ENCODE measurements at places on chromosomes 1 and 21.
A peak's percentile ranks its signal among the peaks of the same experiment; 100 is the strongest.

DNA sequence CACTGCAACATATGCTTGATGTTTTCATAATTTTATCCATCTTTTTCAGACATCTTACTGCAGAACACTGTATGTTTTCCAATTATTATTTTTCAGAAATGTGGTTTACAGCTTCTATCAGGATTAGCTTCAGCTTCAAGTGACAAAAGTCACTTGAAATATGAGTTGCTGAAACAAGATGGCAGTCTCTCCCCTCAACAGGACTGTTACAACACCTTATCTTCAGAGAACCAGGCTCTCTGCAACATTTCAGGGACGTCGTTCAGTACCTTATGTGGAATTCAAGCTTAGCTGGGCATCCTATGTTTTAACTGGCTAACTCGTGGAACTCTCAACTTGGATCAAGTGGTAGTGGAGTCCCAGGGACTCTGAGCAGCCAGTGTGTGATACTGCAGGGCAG lies 2.0 kb upstream of the UBE2G2 start:
- no peak for DNase-seq

DNA sequence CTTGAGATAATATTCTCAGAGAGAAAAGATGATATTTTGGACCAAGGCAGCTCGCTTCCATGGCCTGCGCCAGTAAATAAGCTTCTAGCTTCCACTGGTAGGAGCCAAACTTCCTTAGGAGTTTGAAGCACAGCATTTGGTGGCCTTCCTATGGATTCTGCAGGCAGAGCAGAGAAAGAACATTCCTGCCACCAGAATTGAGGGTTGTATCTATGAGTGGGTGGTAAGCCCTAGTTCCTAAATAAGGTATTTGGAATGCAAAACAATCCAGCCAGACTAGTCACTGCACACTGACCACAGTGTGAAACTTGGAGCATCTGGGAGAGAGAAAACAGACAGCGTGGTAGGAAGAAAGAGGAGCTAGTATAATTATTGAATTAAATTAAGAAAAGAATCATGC lies 54.1 kb upstream of the BCAR3 start:
- DNase-seq = no peak

- DNase-seq = peak; percentile 58
These were observed 3.1 kb upstream of the SELENON start for GRCh38 chr1:25796811-25797458.

- peak; percentile 12 for DNase-seq
These were observed 648 bp upstream of the ADAR start for GRCh38 chr1:154608397-154609270.

GRCh38 chr1:193763266-193763665 lies 576.9 kb upstream of the B3GALT2 start:
- DNase-seq = no peak

GRCh38 chr1:208511242-208511860 lies 267.2 kb upstream of the PLXNA2 start:
- no peak for DNase-seq

GRCh38 chr1:222266223-222267196 lies 281.4 kb downstream of the HHIPL2 start:
- DNase-seq = no peak

DNA sequence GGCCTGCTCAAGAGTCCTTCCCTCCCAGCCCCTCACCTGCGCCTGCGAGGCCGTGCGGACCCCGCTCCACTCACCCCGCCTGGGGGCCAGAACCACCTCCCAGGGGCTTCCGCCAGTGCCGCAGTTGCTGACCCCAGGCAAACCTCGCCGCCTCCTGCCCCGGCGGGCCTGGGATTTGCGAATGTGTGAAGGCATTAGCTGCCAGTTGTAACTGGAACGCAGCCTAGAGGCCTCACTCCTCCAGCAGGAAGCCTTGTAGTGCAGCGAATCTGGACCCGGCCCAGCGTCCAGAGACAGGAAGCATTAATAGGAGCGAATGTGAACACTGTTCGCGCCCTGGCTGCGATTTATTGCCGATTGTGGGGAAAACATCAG lies 140.9 kb upstream of the ARHGEF16 start:
- no peak for DNase-seq

DNA sequence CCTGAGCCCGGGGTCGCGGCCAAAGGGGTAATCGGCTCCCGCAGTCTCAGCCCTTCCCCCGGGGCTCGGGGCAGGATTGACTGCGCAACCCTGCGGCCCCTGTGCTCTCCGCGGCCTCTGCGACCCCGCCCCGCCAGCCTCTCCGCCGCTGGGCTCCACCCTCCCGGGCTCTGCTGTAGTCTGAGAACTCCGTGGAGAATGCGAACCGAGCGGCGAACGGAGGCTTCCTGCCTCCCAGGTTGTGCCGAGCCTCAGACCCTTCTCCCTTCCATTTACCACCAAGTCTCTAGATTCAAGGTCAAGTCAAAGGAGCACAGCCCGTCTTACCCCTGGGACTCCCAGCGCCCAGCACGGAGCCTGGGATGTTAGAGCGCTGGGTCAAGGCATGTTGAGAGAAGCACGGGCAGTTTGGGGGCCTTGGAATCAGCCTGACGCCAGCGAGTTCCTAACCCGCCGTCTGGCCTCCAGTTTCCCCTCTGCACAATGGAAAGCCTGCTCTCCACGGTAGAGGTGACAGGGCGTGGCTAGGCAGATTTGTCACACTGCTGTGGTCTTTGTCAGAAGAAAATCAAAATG lies 3.0 kb downstream of the ATP2B4 start:
- DNase-seq = peak; percentile 20

DNA sequence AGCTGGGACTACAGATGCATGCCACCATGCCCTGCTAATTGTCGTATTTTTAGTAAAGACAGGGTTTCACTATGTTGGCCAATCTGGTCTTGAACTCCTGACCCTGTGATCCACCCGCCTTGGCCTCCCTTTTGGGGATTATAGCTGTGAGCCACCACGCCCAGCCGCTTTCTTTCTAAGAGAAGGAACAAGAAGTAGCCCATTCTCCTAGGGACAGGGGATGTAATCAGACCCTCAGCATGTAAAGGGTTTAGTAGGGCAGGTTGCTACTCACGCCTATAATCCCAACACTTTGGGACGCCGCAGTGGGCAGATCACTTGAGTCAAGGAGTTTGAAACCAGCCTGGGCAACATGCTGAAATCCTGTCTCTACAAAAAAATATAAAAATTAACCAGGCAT lies 189.7 kb downstream of the TOMM20 start:
- DNase-seq = no peak

DNA sequence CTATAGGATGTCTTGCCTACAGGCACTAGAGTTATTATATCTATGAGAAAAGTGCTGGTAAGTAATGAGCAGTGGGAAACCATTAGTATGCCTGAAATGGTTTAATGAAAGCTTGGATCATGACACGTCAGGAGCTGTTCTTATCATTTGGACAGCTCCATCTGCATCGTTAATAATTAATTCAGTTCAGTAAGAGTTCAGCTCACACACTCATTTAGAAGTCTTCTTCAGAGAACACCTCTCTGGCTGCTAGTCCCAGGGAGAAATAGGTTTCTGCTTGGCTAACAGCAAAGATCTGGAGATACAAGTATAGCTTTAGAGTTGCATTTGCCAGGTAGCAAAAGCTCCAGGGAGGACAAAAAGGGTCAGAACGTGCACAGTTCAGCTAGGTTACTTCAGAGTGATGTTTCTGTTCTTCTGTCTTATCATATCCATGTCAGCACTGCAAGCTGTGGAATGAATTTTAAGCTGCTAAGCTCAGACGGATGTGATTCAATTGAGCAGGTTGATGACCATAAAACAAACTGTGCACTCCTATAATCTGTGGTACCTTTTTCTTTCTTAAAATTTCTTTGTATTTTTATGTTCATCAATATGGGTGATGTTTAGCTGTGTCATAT lies 173.6 kb downstream of the ADGRL2 start:
- DNase-seq = no peak

- no peak for DNase-seq
These were observed 73.8 kb downstream of the USP24 start for GRCh38 chr1:55141295-55141893.

DNA sequence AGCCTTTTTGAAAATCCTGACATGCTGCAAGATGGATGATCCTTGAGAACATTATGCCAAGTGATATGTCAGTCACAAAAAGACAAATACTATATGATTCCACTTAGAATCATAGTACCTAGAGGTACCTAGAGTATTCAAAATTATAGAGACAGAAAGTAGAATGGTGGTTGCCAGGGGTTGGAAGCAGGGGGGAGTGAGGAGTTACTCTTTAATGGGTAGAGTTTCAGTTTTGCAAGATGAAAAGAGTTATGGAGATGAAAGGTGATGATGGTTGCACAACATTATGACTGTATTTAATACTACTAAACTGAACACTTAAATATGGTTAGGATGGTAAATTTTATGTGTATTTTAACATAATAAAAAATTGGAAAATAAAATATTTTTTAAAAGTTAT lies 37.9 kb upstream of the PODN start:
- no peak for DNase-seq

GRCh38 chr1:47623557-47623940 lies 185.7 kb downstream of the FOXD2 start:
- DNase-seq = no peak

GRCh38 chr1:24343412-24344089 lies 24.4 kb downstream of the GRHL3 start:
- no peak for DNase-seq

DNA sequence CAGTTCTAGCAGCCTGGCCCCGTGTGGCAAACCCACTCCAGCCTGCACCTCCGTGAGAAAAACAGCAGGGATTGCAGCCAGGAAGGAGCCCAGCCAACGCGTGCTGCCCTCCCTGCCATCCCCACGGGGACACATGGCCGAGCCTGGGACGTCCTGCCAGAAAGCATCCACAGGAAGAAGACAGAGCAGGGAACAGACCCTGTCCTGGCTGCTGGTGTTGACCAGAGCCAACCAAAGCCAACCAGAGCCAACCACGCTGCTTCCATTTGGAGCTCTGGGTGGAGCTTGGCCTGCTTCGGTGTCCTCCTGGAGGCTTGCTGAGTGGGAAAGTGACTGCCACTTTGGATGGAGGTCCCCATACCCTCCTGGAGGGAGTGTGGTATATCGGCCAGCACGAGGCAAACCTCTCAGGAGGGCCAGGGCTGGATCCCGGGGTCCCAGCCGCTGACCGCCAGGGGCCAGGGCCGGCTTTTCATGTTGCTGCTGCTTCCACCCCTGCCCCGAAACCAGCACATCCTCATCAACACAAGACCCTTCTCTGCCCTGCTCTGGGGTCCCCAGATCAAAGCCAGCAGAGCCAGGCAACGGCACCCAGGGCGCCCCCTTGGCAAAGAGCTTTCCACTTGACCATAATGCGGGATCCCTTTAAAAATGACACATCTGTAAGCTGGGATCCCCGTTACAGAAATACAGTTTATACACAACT lies 80.6 kb upstream of the ARHGEF16 start:
- DNase-seq = no peak

DNA sequence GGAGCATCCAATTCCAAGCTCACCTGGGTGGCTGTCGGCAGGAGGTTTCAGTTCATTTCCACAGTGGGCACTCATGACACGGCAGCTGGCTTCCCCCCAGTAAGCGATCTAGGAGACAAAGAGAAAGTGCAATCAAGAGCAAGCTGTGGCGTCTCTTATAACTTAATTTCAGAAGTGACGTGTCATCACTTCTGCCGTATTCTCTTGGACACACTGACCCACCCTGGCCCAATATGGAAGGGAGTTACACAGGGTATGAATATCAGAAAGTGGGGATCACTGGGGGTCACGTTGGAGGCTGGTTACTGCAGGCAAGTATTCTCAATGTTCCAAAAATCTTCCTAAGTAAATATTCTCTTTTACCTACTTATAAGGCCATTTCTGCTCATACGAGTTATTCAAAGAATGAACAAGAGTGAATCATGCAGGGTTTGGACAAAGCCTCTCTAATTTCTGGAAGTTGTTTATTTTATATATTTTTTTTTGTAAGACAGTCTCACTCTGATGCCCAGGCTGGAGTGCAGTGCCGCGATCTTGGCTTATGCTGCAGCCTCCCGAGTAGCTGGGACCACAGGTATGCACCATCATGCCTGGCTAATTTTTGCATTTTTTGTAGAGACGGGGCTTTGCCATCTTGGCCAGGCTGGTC lies 46.5 kb upstream of the GREM2 start:
- DNase-seq = no peak

GRCh38 chr1:238457610-238458009 lies 566.9 kb upstream of the ZP4 start:
- no peak for DNase-seq

- no peak for DNase-seq
These were observed 40.3 kb downstream of the CAPN9 start for GRCh38 chr1:230787471-230787870.

GRCh38 chr1:91523482-91523881 lies 22.8 kb downstream of the CDC7 start:
- no peak for DNase-seq

GRCh38 chr1:222877854-222878253 lies 63.0 kb downstream of the DISP1 start:
- DNase-seq = no peak

GRCh38 chr1:208238710-208239472 lies 5.3 kb downstream of the PLXNA2 start:
- no peak for DNase-seq

GRCh38 chr1:36175137-36176095 lies 19.5 kb downstream of the MAP7D1 start:
- no peak for DNase-seq

DNA sequence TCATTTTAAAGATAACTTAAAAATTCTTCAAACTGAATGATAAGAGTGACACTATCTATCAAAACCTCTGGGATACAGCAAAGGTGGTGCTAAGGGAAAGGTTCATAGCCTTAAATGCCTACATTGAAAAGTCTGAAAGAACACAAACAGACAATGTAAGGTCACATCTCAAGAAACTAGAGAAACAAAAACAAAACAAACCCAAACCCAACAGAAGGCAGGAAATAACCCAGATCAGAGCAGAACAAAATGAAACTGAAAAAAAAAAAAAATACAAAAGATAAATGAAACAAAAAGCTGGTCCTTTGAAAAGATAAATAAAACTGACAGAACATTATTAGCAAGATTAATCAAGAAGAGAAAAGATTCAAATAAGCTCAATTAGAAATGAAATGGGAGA lies 6.8 kb downstream of the ODF2L start:
- DNase-seq = no peak

DNA sequence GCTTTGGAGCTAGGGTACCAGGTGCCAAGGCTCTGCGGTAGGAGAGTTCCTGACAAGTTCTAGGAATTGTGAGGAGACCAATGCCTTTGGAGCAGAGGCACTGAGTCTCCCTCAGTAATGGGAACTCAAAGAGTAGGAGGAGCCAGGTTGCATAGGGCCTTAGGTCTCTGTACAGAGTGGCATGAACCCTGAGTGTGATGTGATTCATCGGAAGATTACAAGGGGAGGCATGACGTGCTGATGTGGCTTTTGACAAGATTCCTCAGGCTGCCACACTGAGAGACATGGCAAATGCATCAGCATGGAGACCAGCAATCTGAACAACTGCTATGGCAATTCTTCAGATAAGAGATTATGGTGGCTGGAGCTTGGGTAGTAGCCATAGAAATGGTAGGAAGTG lies 94.6 kb upstream of the SLC44A3 start:
- DNase-seq = no peak
